ENCODE measurements at places on chromosomes 13 and 19. TPM values are rescaled to one million over a fixed set of nuclear protein-coding genes. Genes with fewer than 3 reads are reported as not detected.

DNA sequence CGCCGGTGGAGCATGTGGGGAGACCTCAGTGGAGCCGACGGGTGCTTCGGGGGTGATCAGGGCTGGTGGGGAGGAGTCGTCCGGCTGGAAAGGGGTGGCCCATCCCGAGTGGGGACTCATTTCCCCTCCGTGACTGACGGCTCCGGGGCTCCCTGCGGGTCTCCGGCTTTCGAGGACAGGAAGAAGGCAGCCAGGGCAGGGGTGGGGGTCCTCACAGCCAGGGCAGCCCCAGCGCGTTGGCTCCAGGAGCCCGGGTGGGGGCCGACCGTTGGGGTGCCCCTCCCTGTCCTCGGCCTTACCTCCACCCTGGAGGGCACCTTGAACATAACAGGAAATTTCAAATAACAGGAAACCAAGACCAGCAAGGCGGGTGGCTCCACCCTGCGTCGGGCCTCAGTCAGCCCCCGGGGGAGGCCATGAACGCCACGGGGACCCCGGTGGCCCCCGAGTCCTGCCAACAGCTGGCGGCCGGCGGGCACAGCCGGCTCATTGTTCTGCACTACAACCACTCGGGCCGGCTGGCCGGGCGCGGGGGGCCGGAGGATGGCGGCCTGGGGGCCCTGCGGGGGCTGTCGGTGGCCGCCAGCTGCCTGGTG is at the start of gene S1PR4:
TSS of gene S1PR4 (plus strand) at position 393 of the 596 bp plus-strand sequence. CDS start at position 417, 24 bp downstream.
- DNase-seq = no peak

DNA sequence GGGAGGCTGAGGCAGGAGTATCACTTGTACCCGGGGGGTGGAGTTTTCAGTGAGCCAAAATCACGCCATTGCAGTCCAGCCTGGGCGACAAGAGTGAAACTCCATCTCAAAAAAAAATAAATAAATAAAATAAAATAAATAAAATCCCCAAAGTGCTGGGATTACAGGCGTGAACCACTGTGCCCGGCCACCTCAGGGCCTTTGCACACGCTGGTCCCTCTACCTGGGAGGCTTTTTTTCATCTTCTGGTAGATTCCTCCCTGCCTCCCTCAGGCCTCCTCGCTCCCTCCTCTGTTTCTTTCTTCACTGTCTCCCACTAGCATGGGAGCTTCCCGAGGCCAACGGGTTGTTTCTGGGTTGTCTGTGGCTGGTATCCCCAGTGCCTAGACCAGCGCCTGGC is 15.1 kb downstream of the MYBPC2 start:
- DNase-seq = no peak

- DNase-seq = no peak
Observed at GRCh38 chr19:36987091-36987490, 71.0 kb downstream of the ZNF568 start.

GRCh38 chr19:9862938-9863337 is 27.8 kb downstream of the PIN1 start:
- DNase-seq = no peak

DNA sequence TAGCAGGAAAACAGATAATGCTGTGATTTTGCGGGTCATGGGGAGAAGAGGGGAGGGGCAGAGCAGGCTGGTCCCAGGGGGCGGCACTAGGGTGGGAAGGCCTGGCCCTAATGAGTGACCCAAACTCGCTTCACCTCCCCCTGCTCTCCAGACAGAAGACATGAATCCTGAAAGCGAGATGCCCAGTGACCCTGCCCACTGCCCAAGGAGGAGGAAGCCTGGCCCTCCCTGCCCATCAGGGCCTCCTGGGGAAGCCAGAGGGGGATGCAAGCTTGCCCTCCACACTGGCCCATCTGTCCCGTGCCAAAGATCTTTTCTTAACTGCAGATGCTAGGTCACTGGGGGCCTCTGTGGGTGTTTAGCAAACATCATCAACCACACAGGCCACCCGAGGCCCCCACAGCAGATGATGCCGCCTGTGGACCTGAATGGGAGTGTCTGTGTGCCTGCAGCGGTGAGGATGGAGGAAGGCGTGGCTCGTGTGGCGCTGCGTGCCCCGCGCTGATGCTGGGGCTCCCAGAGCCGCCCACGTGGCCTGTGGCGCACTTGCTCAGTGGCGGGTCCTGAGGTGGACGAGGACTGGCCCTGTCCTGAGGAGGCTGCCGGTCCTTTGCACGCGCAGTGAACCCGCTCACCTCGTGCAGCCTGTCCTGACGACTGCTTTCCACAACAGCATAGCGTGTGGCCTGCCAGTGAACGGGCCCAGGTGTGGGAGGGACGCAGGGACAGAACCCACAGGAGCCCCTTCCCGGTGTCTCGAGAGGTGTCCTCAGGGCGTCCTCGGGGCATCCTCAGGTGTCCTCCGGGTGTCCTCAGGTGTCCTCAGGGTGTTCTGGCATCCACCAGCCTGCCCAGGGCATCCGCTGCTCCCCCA is 80.5 kb upstream of the MCF2L start:
- DNase-seq = peak; percentile 26

DNA sequence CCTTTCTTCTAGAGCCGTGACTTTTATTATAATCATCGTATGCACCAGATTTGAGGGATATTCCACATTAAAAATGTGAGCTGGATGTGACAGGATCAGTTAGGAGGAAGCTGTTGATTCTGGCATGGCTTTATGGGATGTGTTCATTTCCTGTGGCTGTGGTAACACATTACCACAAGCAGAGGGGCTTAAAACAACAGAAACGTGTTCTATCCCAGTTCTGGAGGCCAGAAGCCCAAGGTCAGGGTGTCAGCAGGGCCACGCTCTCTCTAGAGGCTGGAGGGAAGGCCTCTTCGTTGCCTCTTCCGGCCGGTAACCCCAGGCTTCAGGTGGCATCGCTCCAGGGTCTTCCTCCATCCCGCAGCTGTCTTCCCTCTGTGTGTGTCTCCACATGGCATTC is 14.5 kb downstream of the MED25 start:
- DNase-seq = no peak

DNA sequence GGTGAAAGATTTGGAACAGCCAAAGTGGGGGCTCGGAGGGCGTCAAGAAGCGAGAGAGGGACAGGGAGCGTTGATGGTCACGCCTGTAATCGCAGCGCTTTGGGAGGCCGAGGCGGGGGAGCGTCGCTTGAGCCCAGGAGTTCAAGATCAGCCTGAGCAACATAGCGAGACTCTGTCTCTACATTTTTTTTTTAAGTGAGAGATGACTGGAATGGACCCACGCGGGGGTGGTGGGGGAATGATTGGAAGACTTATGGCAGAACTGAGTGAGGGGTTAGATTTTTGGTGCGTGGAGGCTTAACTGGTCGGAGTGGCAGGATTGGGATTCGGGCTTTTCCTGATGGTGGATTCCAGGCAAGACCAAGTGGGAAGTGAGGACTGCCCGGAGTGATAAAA is 725 bp downstream of the PSMD8 start:
- DNase-seq = no peak

GRCh38 chr19:29841209-29841558 is 29.4 kb downstream of the CCNE1 start:
- DNase-seq = no peak

- no peak for DNase-seq
Observed at GRCh38 chr13:30222254-30222653, 85.1 kb downstream of the KATNAL1 start.

DNA sequence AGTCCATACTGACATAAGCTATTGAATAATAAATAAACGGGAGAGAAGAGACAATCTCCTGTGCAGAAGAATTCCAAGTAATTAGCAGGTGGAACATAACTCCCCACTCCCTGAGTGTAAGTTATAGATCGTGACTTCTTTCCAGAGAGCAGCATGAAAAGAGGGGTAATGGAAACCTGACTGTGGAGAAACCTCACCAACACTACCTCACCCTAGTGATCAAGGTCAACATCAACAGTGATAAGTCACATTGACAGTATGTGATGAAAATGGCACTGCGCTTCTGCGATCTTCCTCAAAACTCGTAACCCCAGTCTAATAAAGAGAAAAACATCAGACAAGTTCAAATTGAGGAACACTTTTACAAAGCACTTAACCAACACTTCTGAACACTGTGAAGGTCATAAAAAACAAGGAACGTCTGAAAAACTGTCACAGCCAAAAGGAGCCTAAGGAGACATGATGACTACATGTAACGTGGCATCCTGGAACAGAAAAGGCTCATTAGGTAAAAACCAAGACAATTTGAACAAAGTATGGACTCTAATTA is 19.8 kb downstream of the CAB39L start:
- no peak for DNase-seq

DNA sequence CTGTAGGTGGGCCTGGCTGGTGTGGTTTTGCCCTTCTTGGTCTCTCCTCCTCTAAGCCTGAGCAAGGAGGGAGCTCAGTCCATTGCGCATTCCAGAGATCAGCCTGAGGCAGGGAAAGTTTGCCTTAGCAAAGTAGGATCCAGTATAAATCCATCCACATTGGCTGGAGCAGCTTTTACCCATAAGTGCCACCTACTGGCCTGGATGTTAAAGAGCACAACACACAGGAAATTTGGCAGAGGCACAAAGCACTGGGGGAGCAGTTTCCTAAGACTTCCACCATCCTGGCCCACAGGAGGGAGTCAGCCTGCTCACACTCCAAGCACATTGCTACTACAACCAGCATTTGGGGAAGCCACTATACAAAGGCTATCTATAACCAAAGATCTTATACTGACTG is 1124.2 kb downstream of the SLITRK1 start:
- DNase-seq = no peak

- no peak for DNase-seq
Observed at GRCh38 chr19:48797103-48797502, 13.7 kb downstream of the BCAT2 start.

GRCh38 chr13:23902975-23903905 is 5.9 kb upstream of the C1QTNF9B start:
- DNase-seq = no peak

GRCh38 chr13:52949742-52950141 is 78.9 kb upstream of the OLFM4 start:
- DNase-seq = peak; percentile 62

Gene ISYNA1
- total RNA-seq = 24.4 TPM

Gene PSG11
- not detected for total RNA-seq

Gene MEX3D
- total RNA-seq = 8.0 TPM

Gene TSHZ3
- 2.6 TPM for total RNA-seq

All from left ventricle myocardium superior (tissue), 1 donor.